ENCODE measurements at places on chromosomes 12 and 14.

- DNase-seq: peak; percentile 65
Observed at GRCh38 chr12:76558684-76559399, 729 bp downstream of the OSBPL8 start.

DNA sequence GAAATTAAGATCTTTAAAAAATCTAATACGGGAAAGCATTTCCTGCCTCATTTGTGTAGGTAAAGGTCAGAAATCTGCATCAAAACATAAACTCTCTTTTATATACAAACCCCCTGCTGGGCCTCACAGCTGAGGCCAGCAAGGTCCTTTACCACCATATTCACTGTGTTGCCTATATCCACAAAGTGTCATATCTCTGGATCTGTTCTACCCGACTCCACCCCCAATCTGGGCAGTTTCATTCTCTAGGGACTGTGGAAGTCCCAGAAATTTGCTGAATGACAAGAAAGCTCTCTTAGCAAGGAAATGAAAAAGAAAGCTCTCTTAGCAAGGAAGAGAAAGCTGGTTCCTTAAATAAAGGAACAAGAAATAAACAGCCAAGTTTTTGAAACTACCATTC lies 301.7 kb downstream of the KCNH5 start:
- no peak for DNase-seq

GRCh38 chr12:67070604-67071003 lies 198.6 kb upstream of the CAND1 start:
- DNase-seq: no peak

DNA sequence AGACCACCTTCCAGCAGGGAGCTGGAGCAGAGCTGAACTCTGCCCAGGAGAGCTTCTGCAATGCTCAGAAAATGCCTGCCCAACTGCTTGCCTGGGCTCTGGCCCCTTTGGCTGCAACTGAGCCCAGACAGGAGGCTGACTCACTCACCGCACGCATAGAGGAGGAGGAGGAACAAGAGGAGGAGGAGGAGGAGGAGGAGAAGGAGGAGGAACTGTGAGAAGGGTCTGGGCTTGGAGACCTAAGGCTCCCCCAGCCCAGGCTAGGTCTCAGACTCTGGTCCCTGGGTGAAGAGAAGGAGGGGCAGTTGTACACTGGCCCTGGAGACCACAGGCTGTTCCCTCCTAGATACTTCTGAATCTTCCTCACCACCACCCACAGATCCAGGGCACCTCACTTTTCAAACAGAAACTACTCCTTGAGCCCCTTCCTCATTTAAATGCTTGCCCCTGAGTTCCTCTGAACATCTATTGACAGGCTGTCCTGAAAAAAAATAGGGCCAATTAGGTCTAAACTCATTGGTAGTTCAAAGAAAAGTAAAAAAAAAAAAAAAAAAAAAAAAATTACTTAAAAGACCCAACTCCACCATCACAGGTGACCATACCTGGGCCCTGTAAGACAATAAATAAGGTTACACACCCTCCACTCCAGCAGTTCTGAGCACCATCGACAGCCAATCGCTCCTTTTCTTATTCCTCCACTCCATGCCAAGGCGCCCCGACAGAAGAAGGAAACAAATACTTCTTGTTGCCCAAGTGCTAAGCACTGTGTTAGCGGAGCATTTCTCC lies 674 bp downstream of the VDR start:
- DNase-seq: peak; percentile 63

DNA sequence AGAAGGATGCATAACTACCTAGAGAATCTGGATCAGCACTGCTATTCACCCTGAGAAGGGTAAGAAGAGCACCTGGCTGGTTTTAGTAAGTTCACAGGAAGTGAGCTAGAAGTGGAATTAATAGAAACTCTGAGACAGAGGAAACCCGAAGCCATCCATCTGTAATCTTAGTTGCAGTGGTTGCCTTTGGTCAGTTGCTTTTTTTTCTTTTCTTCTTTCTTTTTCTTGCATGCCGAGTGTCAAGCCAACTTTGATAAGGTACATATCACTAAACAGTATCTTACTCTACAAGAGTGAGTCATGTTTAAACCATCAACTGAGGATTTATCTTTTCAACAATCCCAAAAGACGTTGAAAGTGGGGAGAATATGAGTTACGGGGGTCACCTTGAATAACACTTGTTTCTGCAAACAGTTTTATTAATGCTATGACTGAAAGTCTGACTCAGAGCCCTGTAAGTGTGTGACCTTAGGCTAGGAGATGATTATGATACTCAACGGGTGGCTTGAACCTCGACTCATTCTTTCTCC lies 26.7 kb downstream of the C12orf75 start:
- DNase-seq: no peak

GRCh38 chr12:442235-442884 lies 17.4 kb upstream of the B4GALNT3 start:
- DNase-seq: peak; percentile 57

GRCh38 chr14:50533806-50534205 lies 1.4 kb upstream of the MAP4K5 start:
- peak; percentile 79 for DNase-seq

DNA sequence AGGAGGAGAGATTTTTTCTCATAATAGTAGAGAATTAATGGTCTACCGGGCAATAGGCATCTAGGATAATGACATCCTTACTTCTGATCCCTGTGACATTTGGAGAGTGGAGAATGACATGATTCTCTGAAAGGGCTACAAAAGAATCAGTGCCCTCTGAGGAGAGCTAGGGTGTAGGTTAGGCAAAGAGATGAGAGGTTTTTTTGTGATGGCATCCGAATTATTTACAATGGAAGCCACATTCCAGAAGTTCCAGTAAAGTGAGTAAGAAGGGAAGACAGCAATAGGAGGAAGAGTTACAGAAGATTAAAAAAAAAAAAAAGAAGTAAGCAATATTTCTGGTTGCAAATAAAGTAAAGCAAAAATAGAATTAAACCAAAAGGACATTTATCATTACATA lies 478.0 kb downstream of the RMST start:
- no peak for DNase-seq

DNA sequence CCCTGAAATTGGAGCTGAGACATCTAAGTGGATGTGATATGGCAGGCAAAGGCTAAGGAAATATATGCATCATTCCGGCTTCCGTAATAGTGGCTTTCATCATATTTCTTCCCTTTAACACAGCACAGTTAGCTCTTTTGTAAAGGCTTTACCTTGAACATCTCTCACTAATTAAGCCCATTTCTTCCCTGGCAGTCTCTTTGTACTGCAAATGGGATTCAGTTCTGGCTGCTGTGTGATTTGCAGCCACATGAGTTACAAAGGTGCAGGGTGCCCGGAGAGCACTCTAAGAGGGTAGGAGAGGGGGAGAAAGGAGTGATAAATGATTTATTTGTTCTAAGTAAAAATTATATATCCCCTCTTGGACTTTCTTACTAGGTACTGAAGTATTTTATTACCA lies 232.1 kb upstream of the CCDC196 start:
- no peak for DNase-seq

- no peak for DNase-seq
Observed at GRCh38 chr12:132685400-132685799, 1.7 kb downstream of the POLE start.

- no peak for DNase-seq
Observed at GRCh38 chr12:4416276-4416675, 29.3 kb downstream of the FGF6 start.

DNA sequence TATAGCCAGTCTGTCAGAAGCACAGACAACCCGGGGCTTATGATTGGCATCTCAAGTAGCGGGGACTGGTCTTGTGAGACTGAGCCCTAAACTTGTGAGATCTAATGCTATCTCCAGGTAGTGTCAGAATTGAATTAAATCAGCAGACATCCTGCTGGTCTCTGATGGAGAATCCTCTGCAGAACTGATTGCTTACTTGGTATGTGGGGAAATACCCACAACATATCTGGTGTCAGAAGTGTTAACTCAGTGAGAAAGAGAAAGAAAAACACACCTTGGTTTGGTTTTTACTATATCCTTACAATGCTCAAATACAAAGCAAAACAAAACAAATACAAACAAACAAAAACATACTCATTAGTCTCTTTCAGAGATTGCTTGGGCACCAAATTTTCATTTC lies 10.0 kb downstream of the SEL1L start:
- DNase-seq: no peak

DNA sequence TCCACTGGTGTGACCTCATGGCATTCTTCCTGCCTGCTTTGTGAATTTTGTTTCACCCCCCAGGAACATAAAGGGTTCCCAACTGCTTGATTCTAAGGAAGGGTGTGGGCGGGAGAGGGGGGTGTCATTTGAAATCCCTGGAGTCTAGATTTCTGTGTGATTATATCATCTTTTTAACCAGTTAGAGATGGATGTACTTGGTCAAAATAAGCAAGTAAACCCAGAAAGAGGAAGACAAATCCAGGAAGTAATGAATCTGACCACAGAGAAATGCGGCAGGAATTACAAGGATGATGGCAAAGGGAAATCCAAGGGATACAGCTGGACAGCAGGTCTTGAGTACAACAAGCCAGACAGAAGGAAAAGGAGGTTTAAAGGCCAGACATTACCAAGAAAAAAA lies 38.9 kb downstream of the DMAC2L start:
- DNase-seq: no peak

- no peak for DNase-seq
Observed at GRCh38 chr12:90990611-90991010, 14.2 kb downstream of the EPYC start.

- no peak for DNase-seq
Observed at GRCh38 chr14:60508363-60508706, 611 bp upstream of the SIX6 start.

DNA sequence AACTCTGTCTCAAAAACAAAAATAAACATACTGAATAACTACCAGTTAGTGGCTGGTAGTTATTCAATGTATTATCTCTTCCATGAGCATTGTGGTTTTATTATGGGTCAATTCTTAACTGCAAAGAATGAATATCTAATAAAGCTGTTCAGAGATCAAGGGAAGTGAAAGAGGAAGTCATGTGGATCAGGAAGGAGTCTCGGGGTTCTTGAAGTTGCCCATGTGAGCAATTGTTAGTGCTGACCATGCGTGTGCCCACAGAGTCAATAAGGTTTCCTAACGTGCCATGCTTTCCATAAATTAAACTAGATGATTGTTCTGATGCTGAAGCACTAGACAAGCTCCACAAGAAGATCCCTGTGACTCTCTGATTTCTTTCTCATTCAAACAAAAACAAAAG lies 136.5 kb upstream of the CPSF6 start:
- peak; percentile 37 for DNase-seq

GRCh38 chr12:2395354-2395977 lies 342.7 kb downstream of the CACNA1C start:
- DNase-seq: no peak

DNA sequence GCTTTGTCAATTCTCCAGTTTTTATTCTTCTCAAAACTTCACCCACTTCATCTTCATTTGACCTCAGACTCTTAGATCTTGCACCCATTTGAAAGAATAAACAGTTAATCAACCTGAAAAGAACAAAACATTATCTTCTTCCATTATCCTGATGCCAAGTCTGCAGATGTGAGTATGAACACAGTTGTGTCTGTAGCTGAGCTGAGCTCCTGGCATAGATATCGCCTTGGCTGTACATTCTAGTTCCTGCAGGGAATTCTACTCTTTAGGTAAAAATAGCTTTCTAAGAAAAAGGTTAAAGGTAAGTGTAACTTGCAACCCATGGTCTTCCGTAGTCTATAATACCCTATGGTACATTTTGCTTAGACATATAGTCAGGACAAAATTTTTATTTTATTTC lies 169.7 kb downstream of the KCNA5 start:
- DNase-seq: no peak

DNA sequence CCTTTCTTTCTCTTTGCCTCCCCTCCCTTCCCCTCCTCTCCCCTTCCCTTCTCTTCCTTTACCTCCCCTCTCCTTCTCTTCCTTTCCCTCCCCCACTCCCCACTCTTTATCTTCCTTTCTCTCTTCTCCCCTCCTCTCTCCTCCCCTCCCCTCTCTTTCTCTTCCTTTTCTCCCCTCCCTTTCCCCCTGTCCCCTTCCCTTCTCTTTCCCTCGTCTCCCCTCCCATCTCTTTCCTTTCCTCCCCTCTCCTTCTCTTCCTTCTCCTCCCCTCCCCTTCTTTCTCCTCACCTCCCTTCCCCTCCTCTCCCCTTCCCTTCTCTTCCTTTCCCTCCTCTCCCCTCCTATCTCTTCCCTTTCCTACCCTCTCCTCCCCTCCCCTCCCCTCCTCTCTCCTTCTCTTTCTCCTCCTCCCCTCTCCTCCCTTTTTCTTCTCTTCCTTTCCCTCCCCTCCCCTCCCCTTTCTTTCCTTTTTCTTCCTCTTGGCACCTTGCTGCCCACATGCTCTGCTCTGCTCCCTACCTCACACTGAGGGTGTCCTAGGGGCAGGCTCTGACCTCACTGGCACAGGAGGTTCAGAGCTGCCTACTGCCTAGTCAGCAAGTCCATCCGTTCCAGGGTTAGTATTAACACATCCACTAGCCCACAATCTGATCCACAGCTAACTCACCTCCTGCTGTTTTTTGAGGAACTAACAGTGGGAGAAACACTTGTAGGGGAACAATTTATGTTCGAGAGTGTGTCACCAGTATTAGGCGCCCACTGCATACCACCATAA lies 101.0 kb downstream of the NUAK1 start:
- DNase-seq: no peak

DNA sequence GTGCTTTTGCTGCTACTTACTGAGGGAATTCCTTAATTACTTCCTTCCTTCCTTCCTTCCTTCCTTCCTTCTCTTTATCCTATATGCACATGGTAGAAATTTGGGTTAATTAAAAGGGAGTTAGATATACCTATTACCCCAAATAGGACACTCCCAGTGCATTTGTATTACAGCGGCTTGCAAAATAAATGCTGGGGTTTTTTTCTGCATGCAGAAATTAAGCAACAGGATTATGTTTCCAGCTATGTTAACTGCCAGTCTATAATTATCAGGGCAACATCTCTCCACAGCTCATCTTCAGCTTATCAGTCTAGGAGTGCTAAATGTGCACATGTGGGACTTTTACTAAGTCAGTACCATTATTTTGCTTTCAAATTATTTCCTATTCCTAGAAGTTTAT lies 132.9 kb upstream of the SLC35F4 start:
- DNase-seq: no peak

GRCh38 chr12:121465921-121466793 lies 66.2 kb downstream of the RNF34 start:
- DNase-seq: no peak

GRCh38 chr14:71168564-71169427 lies 261.5 kb downstream of the PCNX1 start:
- no peak for DNase-seq

DNA sequence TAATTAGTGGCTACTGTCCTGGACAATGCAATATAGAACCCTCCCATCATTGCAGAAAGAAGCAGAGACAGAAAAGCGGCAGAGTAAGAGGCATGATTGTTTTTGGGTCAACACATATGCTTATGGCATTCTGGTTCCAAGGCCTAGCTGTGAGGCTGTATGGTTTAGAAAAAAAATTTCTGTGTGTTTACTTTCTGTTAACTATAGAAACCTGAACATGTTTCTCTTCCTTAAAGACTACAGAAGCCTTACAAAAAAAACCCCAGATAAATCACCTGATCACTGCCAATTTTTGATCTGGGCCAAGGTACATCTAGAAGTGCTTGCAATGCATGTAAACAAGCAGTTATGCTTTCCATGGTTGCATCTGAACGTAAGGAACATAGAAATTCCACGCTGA lies 100.0 kb upstream of the HECTD1 start:
- no peak for DNase-seq

- no peak for DNase-seq
Observed at GRCh38 chr12:132686825-132687210, 324 bp downstream of the POLE start.

All from Ammon's horn (tissue), 1 donor.